ENCODE measurements at places on chromosomes 7 and 10. TPM values are rescaled to one million over a fixed set of nuclear protein-coding genes. Genes with fewer than 3 reads are reported as not detected.

- no peaks in the 10 kb centered on the region for H3K36me3 ChIP-seq
- H3K27ac ChIP-seq: no peak overlapping the region
- H3K27me3 ChIP-seq: peaks cover 14% of the 10 kb centered on the region
- H3K4me3 ChIP-seq: no peak overlapping the region
- DNase-seq: no peak
These were observed 100.6 kb upstream of the CREB5 start for GRCh38 chr7:28311670-28312069.

DNA sequence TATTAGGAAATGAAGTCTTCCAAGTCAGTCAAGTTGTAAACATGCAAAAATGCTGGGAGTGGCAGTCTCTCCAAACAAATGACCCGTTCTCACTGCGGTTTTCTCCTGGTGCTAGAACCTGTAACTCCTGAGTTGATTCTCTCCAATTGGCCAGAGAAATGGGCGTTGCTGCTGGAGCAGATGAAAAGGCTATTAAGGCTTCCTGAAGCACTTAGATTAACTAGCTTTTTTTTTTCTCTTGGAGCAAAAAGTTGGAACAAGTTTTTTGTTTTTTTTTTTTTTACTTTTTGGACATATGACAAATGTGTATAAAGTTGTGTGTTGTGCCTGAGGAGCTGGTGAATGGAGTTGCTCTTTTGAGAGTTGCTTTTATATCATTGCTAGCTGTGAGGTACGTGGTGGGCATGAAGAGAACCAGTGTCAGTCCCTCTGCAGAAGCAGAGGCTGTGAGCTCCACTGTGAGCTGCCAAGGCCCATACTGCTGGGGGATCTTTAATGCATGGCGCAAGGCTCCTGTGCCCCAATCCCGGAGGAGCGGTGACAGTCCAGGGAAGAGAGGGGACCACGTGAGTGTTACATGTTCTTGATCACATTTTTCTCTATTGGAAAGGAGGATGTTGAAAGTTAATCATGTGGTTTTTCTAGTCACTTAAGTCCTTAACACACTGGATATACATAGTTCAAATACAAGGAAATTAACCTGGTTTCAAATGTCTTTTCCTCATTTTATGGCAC lies 393.6 kb upstream of the GALNT17 start:
- H3K4me1 ChIP-seq: peaks cover 8% of the 10 kb centered on the region
- no peak for DNase-seq
- no peak overlapping the region for H3K27ac ChIP-seq

GIMAP6 gene
- 216 TPM for total RNA-seq

DNA sequence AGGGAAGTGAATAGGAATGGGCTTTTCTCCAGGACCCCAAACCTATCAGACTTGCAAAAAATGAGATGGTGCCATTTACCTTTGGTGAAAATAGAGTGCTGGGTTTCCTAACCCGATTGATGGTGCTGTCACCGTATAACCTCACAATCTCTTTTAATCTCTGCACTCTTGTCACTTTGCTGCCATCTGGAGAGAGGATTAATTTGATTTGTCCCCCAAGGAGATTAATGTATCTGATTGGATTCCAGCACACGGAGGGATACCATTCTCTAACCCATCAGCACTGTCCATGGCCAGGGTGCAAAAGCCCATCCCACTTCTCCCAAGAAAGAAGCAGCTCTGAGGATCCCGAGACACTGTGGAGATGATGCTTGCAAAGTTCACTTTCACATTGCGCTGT lies 86.3 kb upstream of the NFE2L3 start:
- H3K27me3 ChIP-seq: peaks cover 21% of the 10 kb centered on the region
- DNase-seq: no peak
- no peak overlapping the region for H3K4me3 ChIP-seq
- H3K4me1 ChIP-seq: no peaks in the 10 kb centered on the region
- H3K27ac ChIP-seq: no peak overlapping the region
